ENCODE measurements at places on chromosomes 6 and 20.

DNA sequence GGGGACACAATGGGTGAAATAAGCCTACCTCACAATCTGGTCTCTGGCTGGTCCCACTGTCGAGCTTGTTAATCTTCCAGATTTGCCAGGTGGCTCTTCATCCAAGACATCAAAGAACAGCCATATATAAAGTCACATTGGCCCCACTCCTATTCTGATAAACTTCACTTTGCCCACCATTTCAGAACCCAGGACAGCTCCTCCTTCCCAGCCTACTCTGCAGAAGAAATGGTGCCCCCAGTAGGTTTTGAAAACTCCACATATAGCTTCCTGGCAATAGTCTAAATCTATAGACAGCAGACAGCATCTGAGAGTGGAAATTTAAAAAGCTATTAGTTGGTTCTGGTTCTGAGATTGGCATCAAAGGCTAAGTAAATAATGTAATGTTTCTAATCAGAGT is 143.1 kb upstream of the PCSK2 start:
- DNase-seq: no peak

- no peak for DNase-seq
Observed at GRCh38 chr6:42407379-42407778, 44.3 kb downstream of the TRERF1 start.

- DNase-seq: no peak
Observed at GRCh38 chr6:40573221-40573620, 13.9 kb downstream of the LRFN2 start.

- no peak for DNase-seq
Observed at GRCh38 chr20:38843346-38843745, 37.8 kb downstream of the PPP1R16B start.

DNA sequence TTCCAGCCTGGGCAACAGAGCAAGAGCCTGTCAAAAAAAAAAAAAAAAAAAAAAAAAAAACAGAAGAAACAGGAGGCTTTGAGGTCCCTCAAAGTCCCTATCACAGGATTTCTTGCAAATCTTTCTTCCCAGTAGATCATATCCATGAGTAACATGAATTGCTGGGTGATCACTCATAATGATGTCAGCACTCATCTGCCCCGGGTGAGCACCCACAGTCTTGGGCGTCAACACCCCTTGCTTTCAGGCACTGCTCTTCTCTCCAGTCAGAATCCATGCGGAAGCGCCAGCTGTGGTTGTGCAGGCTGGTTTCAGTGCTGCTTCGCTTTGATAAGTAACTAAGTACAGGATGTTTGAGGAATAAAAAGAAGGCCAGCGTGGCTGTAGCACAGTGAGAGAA is 40.2 kb upstream of the INSM1 start:
- no peak for DNase-seq

DNA sequence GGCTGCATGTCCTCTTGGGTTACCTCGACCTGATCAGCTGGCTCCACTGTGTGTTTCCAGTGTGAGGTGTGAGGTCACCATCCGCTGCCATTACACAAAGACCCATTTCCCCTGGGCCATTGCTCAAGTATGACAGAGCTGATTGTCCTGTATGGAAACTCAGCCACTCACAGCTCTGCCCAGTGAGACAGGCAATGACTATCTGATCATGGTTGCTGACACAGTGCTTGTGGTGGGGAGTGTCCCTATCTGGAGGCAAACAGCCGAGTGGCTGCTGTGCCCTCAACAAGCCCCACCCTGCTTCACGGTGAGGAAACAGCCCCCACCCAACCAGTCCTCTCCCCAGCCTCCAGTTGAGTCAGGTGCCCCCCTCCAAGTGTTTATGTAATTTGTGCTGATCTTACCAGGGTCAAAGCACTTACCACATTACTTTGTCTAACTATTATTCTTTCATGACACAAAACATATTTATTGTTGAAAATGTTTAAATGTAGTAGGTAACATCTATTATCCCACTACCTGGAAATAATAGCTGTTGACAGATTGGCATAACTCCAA is 11.7 kb upstream of the MAPK13 start:
- no peak for DNase-seq

DNA sequence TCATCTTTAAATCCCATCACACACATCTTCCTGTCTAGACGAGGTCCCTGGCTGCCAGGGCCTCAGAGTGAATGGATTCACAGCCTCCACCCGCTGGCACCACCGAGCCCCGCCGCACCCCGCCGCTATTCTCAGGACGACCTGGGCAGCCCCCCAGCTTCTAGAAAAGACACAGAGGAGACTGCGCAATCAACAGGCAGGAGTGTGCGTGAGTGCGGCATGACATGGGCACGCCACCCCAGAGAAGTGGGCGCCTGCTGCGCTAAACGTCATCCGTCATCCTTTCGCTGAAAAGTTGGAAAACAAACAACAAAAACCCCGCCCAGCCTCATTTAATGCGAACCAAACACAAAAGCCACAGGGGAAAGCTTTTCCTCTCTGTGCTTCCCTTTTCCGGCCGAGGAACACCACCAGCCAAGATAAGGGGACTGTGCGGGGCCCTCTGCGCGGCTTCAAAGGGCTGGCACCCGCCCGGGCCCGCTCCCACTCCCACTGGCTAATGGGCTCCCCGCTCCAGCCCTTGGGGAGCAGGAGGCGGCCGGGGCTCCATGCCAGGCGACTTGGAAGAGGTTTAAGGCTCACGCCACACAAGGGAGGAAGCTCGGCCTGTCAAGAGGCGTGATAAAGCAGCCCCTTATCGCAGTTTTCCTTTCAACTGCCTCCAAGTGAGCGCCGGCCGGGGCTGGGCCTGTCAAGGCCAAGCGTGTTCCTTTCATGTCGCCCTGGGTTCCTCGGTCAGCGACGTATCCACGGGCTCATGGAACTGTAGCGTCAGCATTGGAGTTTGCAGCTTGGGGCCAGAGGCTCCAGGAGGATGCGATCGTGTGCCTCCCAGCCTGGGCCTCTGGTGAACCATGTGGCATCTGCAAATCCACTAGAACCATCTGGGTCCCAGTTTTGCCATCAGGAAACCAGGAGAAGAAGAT is 50.1 kb downstream of the NFATC2 start:
- no peak for DNase-seq

GRCh38 chr6:39251406-39251805 is 22.1 kb upstream of the KCNK5 start:
- DNase-seq: no peak

DNA sequence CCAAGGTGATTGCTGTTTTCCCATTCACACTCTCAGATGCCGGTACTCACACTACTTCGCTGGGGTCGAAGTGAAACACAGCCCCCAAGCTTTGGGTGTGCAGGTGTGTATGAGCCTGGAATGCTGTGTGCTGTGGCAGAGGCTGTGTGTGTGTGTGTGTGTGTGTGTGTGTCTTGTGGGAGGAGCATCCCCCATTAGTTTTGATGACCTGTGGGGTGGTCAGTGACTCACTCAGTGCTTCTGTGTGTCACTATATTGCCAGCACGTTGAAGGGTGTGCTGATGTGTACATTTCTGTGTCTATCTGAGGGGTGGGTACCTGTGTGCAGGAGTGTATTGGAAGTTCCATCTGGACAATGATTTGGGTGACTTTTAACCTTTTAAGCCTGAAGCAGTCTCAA is 5.0 kb upstream of the SLC12A5 start:
- no peak for DNase-seq

Measured in activated B cell treated with CpG ODN at 0.5 μM for 24 hours (primary cell).